ENCODE measurements at places on chromosomes 5 and 9.

GRCh38 chr9:36007316-36007708, 29.4 kb upstream of the RECK start:
- DNase-seq = no peak

DNA sequence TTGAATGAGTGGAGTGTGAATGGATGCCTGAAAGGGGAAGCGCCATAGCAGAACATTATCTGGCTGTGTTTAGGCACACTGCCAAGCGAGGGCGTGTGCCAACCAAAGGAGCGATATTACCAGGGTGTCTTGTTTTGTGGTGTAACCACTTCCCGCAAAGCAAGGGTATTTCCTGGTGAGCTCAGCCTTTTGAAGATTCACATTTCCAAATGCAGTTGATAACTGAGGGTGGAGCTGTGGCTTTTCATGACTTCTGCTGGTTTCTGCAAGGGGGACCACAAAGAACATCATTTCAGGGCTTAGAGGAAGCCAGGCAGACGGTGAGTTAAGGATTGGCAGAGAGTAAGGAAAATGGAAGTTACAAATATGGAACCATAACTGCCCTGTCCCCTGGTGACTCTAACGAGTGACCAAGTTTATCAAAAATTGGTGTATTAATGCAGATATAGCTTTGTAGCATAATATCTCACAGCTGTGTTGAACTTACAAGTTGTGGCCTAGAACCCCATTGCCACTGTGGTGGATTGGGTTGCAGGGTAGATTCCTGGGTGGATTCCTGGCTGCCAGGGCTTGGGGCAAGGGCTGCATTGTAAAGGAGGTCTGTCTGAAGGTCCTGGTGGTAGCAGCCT, 71.4 kb downstream of the RALGPS1 start:
- DNase-seq = peak; percentile 59

- no peak for DNase-seq
Measured at GRCh38 chr5:176381423-176381822, 7.0 kb downstream of the NOP16 start.

DNA sequence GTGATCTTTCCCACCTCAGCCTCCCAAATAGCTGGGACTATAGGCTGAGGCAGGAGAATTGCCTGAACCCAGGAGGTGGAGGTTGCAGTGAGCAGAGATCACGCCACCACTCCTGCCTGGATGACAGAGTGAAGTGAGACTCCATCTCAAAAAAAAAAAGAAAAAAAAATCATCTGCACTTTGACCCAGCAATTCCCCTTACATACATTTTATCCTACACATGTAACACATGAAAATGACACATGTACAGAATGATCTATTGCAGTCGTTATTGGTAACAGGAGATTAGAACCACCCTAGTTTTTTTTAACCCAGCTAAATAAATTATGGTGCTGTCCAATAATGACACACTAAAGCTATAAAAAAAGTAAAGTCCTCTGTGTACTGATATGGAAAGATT, 14.2 kb downstream of the RUFY1 start:
- no peak for DNase-seq

GRCh38 chr9:127937388-127938297, at the start of gene DPM2:
Gene DPM2 (minus strand): TSS chr9:127937854. CDS start chr9:127937820, 34 bp downstream.
- DNase-seq = peak; percentile 64

DNA sequence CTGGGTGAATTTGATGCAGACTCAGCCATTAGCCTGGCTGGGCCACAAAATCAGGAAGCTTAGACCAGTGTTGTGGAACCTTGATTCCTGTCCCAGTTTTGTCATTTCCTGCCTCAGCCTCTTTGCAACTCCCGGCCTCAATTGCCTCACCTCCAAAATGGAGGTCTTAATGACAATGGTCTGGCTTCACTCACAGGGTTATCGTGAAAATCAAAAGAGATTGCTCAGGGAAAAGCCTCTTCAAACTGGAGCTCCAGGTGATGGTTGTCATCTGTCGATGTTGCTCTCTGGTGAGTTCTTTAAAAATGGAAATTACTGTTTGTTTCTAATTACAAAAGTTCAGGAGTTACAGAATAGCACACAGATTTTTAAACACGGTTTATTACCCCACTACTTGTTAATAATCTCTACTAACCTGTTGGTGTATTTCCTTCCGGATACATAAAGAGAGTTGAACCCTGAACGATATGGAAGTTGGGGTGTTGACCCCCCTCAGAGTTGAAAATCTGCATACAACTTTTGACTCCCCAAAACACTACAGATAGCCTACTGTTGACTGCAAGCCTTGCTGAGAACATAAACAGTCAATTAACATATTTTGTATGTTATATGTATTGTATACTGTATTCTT, 109.9 kb upstream of the CPEB4 start:
- DNase-seq = no peak

DNA sequence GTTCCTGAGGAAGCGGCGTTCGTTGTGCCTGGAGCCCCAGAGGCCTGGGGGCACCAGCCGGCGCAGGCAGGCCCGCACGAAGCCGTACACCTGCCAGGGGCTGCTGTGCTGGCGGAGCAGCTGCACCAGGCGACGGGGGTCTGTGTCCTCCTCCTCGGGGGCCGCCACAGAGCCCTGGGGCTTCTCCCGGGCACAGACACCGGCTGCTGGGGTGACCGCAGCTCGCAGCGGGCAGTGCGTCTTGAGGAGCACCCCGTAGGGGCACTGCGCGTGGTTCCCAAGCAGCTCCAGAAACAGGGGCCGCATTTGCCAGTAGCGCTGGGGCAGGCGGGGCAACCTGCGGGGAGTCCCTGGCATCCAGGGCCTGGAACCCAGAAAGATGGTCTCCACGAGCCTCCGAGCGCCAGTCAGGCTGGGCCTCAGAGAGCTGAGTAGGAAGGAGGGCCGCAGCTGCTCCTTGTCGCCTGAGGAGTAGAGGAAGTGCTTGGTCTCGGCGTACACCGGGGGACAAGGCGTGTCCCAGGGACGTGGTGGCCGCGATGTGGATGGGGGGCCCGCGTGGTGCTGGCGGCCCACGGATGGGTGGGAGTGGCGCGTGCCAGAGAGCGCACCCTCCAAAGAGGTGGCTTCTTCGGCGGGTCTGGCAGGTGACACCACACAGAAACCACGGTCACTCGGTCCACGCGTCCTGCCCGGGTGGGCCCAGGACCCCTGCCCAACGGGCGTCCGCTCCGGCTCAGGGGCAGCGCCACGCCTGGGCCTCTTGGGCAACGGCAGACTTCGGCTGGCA, 1.3 kb downstream of the TERT start:
- DNase-seq = no peak

DNA sequence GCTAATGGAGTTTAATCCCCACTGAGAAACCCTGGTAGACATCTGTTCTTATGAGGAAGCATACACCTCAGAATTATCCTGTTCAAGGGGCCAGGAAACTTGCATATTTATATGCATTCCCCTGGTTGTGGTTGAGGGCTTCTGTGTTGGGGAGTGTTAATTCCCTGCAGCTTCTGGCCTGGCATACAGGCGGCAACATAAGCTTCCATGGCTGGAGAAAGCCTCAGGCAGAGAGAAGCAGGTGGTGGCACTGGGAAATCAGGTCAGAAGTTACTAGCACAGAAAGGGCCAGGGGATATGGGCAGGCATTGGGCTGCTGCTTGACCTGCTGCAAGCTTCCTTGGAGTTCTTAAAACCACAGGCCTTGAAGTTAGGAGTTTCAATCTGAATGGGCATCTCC, 166.1 kb upstream of the SEMA6A start:
- DNase-seq = no peak

DNA sequence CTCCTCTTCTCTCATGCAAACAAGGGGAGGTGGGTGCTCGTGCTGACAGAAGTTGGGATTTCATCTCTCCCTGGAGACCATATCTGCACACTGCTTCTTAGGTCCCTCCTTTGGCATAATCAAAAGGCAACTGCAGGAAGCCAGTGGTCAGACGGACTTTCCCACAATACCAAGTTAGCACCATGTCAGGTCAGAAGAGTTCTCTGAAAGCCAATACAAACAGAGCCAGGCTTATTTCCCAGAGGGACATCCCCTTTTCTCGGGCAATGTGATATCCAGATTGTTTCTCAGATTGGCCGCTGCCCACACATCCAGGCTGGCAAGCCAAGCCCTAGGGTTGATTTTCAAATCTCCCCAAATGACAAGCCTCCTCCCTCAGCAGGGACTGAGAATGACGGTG, 241.1 kb downstream of the NFIB start:
- no peak for DNase-seq

GRCh38 chr5:142864290-142865260, 94.4 kb downstream of the ARHGAP26 start:
- no peak for DNase-seq

GRCh38 chr9:130626249-130626996, 38.0 kb upstream of the PRDM12 start:
- no peak for DNase-seq

Data from stimulated activated CD8-positive, alpha-beta memory T cell treated with anti-CD3 and anti-CD28 coated beads, Interleukin-7, amount 100 ng/mL, for 24 hours (primary cell).